ENCODE measurements at places on chromosomes 2 and 18. TPM values are rescaled to one million over a fixed set of nuclear protein-coding genes. Genes with fewer than 3 reads are reported as not detected.

GRCh38 chr18:6557057-6557769 lies 142.5 kb upstream of the L3MBTL4 start:
- H3K4me3 ChIP-seq = no peak overlapping the region
- no peak for DNase-seq
- no peak overlapping the region for H3K27ac ChIP-seq
- H3K36me3 ChIP-seq = no peaks in the 10 kb centered on the region
- H3K27me3 ChIP-seq = no peaks in the 10 kb centered on the region

DNA sequence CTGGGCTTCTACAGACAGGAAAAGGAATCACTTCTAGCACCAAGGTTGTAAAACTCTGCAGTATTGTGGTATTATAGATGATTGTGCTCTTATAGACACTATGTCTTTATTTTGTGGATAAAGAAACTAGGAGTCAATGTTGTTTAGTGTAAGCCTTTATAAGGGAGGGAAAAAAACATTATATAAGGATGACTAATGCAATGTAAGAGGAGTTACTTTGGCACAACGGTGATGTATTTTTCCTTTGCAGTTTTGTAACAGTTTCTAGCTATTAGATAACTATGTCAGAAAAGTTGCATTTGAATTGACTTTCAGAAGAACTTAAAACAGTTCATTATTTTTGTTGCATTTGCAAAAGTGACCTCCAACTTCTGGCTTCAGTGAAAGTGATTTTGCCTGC lies 545.4 kb downstream of the CCDC85A start:
- H3K27ac ChIP-seq = no peak overlapping the region

DNA sequence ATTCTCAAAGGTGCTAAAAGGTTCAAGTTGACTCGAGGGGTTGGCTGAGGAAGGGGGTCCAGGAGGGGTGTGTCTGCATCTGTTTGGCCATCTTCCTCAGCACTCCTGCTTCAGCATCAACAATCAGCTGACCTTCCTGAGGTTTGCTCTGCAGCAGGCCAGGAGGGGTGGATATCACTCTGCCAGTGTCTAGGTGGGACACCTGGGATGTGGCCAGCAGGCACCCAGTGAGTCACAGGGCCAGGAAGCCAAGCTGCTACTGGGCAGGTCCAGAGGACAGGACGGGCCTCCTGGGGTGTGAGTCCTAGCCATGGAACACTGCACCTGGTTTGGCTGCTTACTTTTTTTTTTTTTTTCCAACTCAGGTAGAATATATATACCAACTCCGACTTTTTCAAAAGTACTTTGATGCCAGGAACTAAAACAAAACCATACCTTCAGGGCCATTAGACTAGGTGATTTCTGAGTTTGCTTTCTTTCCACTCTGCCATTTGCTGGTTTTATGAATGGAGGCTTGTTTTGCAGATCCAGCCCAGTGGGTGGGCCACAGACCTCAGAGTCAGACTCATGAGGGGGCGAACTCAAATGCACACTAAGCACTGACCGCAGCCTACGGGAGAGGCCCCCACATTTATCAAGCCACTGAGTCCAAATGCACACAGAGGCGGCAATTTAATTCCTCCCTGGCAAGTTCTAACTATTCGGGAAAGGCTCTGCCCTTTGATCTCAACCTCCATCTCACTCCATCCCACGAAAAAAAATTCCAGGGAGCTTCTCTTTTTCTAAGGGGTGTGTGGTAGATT lies 76.0 kb downstream of the UXS1 start:
- no peaks in the 10 kb centered on the region for H3K4me1 ChIP-seq
- H3K36me3 ChIP-seq = peaks cover 4% of the 10 kb centered on the region
- H3K4me3 ChIP-seq = no peak overlapping the region
- DNase-seq = no peak
- H3K27ac ChIP-seq = no peak overlapping the region

- no peaks in the 10 kb centered on the region for H3K4me1 ChIP-seq
- H3K27ac ChIP-seq = no peak overlapping the region
- no peaks in the 10 kb centered on the region for H3K27me3 ChIP-seq
- no peak overlapping the region for H3K4me3 ChIP-seq
Observed at GRCh38 chr18:60691061-60691460, 318.5 kb upstream of the MC4R start.

- H3K4me1 ChIP-seq = no peaks in the 10 kb centered on the region
- H3K4me3 ChIP-seq = no peak overlapping the region
- no peaks in the 10 kb centered on the region for H3K27me3 ChIP-seq
- DNase-seq = no peak
- no peak overlapping the region for H3K27ac ChIP-seq
- H3K36me3 ChIP-seq = no peaks in the 10 kb centered on the region
Observed at GRCh38 chr18:45357686-45358470, 257.4 kb upstream of the SLC14A2 start.

DSG4 gene
- not detected for polyA plus RNA-seq

IL36RN gene
- not detected for polyA plus RNA-seq

DNA sequence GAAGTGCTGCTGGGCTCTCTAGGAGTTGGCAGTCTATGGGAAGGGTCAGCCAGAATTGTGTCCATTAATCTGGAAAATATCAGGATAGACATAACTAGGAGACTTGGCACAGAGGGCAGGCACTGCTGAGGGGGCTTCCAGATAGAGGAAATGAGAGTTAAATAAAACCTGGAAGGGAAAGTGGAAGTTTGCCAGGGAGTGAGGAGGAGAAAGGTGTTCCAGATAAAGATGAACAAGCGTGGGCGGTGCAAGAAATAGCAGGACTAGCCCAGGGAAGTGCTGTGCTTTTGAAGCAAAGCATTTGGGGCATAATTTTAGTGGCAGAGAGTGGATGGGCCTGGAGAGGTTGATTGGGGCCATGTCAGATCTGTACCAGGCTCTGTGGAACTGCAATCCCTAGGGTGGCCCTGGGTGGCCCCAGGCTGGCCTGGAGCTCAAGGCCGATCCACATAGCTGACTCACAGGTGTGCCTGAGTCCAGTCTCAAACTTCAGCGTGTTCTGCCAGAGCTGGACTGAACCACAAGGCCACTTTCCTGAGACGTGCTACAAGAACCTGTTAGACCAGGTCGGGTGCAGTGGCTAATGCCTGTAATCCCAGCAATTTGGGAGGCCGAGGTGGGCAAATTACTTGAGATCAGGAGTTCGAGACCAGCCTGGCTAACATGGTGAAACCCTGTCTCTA lies 26.9 kb downstream of the GALM start:
- H3K4me3 ChIP-seq = no peak overlapping the region
- H3K36me3 ChIP-seq = peaks cover 4% of the 10 kb centered on the region
- no peaks in the 10 kb centered on the region for H3K27me3 ChIP-seq
- H3K4me1 ChIP-seq = peaks cover 67% of the 10 kb centered on the region
- DNase-seq = no peak
- no peak overlapping the region for H3K27ac ChIP-seq

DNA sequence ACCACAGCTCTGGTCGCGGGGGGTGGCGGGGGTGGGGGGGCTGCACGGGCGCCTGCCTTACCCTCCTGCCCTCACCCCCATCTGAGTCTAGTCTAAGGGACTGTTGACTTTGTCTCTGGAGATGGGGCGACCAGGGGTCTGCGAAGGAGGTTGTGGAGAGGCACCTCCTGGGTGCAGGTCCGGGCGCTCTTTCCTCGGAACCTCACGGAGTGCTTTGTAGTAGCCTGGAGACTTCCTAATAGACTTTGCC lies 141.3 kb downstream of the MEIS1 start:
- DNase-seq = no peak
- no peak overlapping the region for H3K27ac ChIP-seq
- H3K4me1 ChIP-seq = no peaks in the 10 kb centered on the region
- H3K27me3 ChIP-seq = peaks cover 6% of the 10 kb centered on the region
- no peak overlapping the region for H3K4me3 ChIP-seq
- no peaks in the 10 kb centered on the region for H3K36me3 ChIP-seq

GRCh38 chr2:188474316-188474715 lies 182.6 kb downstream of the GULP1 start:
- H3K4me1 ChIP-seq = no peaks in the 10 kb centered on the region
- DNase-seq = no peak
- H3K4me3 ChIP-seq = no peak overlapping the region
- no peaks in the 10 kb centered on the region for H3K36me3 ChIP-seq
- H3K27me3 ChIP-seq = no peaks in the 10 kb centered on the region
- H3K27ac ChIP-seq = no peak overlapping the region

GRCh38 chr2:168314236-168314635 lies 66.8 kb upstream of the STK39 start:
- no peaks in the 10 kb centered on the region for H3K36me3 ChIP-seq
- H3K27ac ChIP-seq = no peak overlapping the region
- H3K27me3 ChIP-seq = no peaks in the 10 kb centered on the region
- no peaks in the 10 kb centered on the region for H3K4me1 ChIP-seq
- DNase-seq = no peak
- no peak overlapping the region for H3K4me3 ChIP-seq

DSC3 gene
- not detected for polyA plus RNA-seq

GRCh38 chr18:55166260-55166598 lies 207.0 kb upstream of the CCDC68 start:
- no peak overlapping the region for H3K27ac ChIP-seq
- H3K36me3 ChIP-seq = no peaks in the 10 kb centered on the region
- no peaks in the 10 kb centered on the region for H3K4me1 ChIP-seq
- H3K4me3 ChIP-seq = no peak overlapping the region

CTDSP1 gene
- 22.5 TPM for polyA plus RNA-seq

DNA sequence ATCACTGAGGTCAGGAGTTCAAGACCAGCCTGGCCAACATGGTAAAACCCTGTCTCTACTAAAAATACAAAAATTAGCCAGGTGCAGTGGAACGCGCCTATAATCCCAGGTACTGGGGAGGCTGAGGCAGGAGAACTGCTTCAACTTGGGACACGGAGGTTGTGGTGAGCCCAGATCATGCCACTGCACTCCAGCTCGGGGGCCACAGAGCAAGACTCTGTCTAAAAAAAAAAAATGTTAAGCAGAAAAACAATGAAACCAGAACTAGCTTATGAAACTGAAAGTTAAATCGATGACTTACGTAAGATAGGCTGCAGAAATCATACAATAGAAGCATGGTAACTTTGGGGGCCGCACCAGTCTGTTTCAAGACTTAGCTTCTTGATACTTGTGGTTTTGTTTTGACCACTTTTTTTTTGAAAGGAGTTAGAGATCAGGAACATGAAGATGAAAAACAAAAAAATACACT lies 6.2 kb upstream of the GPR155 start:
- H3K27ac ChIP-seq = peak overlapping the region; percentile 85
- peak overlapping the region; percentile 36 for H3K4me3 ChIP-seq
- H3K4me1 ChIP-seq = peaks cover 49% of the 10 kb centered on the region
- no peaks in the 10 kb centered on the region for H3K27me3 ChIP-seq
- DNase-seq = peak; percentile 47
- no peaks in the 10 kb centered on the region for H3K36me3 ChIP-seq

DNA sequence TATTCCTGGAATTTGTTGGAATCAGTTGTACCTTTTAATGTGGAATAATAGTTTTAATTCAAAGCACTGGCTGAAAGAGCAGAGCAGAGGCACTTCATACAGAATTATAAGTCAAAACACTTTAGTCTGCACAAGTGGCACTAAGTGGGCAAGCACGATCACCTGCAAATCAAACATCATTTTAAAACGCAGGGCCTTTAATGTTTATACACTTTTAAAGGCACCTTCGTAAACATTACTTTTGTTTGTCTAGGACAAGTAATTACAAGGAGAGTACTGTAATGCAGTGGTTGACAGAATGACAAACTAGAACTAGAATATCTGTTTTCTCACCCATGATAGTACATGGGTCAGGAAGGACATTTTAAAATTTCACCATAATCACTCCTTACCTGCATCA lies 36.4 kb downstream of the LANCL1 start:
- H3K4me1 ChIP-seq = no peaks in the 10 kb centered on the region
- no peaks in the 10 kb centered on the region for H3K27me3 ChIP-seq
- no peak for DNase-seq
- no peak overlapping the region for H3K27ac ChIP-seq

DNA sequence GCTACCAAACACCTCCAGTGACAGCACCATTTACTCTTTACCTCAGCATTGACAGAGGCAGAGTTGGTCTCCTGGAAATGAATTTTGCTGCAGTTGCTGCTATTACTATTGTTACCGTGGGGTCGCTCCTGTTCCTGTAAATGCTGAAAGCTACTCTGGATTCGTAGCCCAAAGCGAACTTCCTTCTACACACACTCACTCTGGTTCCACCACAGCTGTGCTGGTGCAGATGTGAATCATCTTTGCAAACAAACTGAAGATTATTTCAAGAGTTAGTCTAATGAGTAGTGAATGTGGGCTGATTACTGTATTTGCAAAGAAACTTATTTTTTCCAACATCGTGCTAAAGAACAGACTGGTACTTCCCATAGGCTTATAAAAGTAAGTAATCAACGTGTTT lies 304.0 kb downstream of the LPIN1 start:
- H3K4me3 ChIP-seq = no peak overlapping the region
- peaks cover 16% of the 10 kb centered on the region for H3K4me1 ChIP-seq
- no peaks in the 10 kb centered on the region for H3K27me3 ChIP-seq
- no peak overlapping the region for H3K27ac ChIP-seq
- no peaks in the 10 kb centered on the region for H3K36me3 ChIP-seq

All from naive thymus-derived CD4-positive, alpha-beta T cell (primary cell).